BE2C (cell line): ENCODE measurements at places on chromosomes 11 and 22.

DNA sequence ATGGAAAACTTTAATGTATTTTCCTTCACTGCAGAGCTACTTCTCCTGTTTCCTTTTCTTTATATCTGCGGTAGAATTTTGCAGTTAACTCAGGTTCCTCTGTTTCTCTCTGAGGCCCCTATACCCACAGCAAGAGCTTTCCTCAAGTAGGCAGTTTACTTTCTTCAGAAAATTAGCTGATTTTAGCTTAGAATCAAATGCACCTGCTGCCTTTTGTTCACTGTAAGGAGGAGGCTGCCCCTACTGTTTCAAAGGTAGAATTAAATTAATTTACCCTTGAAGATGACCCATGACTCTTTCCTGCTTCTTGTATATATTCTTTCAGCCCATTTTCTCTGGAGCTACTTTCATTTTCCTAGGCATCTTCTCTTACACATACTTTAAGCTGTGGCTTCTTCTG, 68.7 kb upstream of the GDPD4 start:
- no peak for DNase-seq

GRCh38 chr11:77276271-77276670, 25.2 kb downstream of the GDPD4 start:
- DNase-seq, result no peak

DNA sequence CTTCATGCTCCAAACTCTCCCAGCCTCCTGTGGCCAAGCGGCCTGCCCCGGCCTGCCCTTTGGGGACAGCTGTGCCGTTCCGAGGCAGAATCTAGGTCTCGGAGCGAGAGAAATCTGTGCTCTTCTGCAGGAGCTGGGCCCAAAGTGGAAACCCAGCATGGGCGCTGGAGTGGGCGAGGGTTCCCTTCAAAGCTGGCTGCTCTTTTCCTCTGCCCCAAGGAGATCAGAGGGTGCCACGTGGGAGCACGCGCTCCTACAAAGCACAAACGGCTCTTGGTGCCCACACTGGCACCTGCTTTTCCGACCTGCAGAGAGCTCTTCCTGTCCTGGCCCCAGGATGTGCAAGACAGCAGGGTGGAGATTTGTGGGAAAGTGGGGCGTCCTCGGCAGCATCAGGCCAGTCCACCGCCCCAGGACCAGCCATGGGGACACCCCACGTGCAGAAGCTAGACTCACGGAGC, 6.9 kb downstream of the OSBPL5 start:
- peak; percentile 2 for DNase-seq

DNA sequence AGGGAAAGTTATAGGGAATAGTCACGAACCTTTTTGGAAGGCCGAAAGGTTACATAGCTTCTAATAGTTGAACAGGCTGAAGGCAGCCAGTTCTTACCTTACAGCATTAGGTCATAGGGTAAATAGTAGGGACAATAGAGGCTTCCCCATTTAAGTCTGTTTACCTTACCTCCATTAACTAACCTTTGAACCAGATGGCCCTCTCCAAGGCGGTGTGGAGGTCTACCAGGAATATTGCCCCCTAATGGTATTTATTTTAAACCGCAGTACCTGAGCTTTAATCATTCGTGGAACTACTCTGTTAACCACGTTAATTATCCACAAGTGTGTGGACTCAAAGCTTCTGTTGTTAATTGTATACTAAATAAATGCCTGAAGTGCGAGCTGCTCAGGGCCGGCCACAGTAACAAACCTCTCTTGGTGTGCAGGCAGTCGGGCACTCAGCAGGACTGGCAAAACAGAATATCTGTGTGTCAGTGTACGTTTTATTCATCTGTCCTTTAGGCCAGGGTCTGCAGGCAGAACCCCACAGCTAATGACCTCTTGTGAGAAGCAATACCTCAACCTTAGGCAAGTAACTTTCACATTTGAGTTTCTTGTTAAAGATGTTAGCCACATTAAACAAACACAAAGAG, 81.7 kb downstream of the PRCP start:
- DNase-seq, result no peak
